ENCODE measurements at places on chromosomes 4 and X.

DNA sequence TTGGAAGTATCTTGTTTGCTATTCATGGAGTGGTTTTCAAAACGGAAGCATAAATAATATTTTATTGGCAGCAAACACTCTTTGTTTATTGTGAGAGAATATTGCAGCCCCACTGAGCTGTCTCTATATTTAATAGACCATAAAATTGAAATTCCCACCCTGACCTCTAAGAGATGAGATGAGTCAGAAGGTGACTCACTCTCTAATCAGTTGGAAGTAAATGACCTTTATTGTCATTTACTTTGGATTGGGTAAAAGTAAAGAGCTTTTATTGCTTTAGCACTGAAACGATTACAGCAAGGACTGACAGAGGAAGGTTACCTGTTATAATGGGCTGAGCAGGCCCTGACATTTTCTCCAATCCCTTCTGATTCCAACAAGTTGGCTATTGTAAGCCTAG is 55.0 kb downstream of the SYTL5 start:
- DNase-seq, result peak; percentile 45

GRCh38 chr4:111635646-111636045 is 509.6 kb upstream of the FAM241A start:
- no peak for DNase-seq

GRCh38 chrX:154443992-154444754 is at the start of gene FAM50A:
Gene FAM50A, plus strand, starts transcription at chrX:154444141. Its CDS starts 95 bp downstream, at chrX:154444236.
- DNase-seq, result peak; percentile 90

DNA sequence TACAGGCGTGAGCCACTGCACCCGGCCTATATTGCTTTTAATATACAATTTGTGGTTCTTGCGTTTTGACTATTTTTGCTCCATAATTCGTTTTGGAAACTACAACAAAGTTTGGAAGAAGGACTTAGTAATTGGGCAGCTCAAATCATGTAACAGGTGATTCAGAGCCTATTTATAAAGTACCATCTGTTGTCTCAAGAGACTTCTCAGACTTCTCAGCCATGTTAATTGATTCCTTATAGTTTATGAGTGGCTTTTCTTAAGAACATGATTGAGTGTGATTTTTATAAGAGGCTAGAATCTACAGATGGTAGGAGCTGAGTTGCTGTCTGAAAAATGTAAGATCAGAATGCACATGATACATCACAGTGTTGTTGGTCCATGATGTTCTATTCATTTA is 240.2 kb downstream of the ADGRL3 start:
- no peak for DNase-seq

- no peak for DNase-seq
These were observed 61.5 kb upstream of the HHIP start for GRCh38 chr4:144584428-144584827.
